Colonic mucosa (tissue), 4 donors: ENCODE measurements at places on chromosomes 7 and 10. TPM values are rescaled to one million over a fixed set of nuclear protein-coding genes. Genes with fewer than 3 reads are reported as not detected.

DNA sequence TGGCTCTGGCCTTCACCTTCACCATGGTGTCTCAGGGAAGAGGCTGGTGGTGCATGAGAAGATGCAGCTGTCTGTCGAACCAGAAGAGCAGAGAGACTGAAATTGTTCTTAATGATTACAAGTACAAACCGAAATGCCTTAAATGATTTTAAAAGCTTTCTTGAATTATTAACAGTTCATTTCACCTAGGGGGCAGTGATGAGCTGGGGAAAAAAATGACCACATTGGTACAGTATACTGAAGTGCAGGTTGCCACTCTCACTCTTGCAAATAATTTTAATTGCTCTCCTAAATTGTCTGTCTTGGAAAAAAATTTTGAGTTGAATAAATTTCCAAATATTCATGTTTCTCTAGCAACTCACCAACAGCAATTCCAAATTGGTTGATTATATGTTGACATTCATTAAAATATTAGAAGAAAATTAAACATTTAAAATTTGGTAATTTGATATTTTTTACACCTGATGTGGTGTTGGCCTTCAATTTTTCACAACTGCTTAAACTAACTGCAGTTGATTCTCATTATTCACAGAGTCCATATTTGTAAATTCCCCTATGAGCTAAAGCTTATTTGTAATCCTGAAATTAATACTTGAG, 692.6 kb downstream of the ZWINT start:
- no peaks in the 10 kb centered on the region for H3K27me3 ChIP-seq
- H3K4me1 ChIP-seq = no peaks in the 10 kb centered on the region
- no peak overlapping the region for H3K27ac ChIP-seq

GRCh38 chr10:78337016-78337415, 303.4 kb downstream of the RPS24 start:
- no peaks in the 10 kb centered on the region for H3K27me3 ChIP-seq
- H3K4me1 ChIP-seq = no peaks in the 10 kb centered on the region
- H3K4me3 ChIP-seq = no peak overlapping the region

- DNase-seq = no peak
- H3K27me3 ChIP-seq = no peaks in the 10 kb centered on the region
- no peaks in the 10 kb centered on the region for H3K36me3 ChIP-seq
- H3K4me3 ChIP-seq = no peak overlapping the region
These were observed 38.8 kb downstream of the RAMP3 start for GRCh38 chr7:45196374-45196773.

- no peaks in the 10 kb centered on the region for H3K27me3 ChIP-seq
- DNase-seq = no peak
- H3K36me3 ChIP-seq = no peaks in the 10 kb centered on the region
- H3K27ac ChIP-seq = no peak overlapping the region
- no peaks in the 10 kb centered on the region for H3K4me1 ChIP-seq
- H3K4me3 ChIP-seq = no peak overlapping the region
These were observed 30.2 kb downstream of the CALD1 start for GRCh38 chr7:134809616-134810015.

DNA sequence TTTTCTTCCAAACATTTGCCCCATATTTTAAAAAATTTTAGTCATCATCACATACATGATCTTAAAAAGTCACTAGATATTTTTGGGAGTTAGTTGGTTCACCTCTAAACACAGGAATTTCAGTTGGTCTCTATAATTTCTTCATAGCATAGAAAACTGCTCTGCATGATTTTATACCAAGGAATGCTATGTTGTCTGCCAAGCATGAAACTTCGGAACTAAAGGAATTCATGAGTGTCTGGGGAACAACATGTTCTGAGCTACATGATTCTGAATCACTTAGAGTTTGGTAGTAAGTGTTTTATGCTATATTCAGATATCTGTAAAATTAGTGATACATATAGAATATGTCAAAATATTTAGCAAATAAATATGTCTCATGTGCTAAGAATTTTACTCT, 957.8 kb downstream of the GATA3 start:
- no peaks in the 10 kb centered on the region for H3K36me3 ChIP-seq
- H3K4me1 ChIP-seq = no peaks in the 10 kb centered on the region
- no peak overlapping the region for H3K4me3 ChIP-seq
- H3K27me3 ChIP-seq = no peaks in the 10 kb centered on the region

DNA sequence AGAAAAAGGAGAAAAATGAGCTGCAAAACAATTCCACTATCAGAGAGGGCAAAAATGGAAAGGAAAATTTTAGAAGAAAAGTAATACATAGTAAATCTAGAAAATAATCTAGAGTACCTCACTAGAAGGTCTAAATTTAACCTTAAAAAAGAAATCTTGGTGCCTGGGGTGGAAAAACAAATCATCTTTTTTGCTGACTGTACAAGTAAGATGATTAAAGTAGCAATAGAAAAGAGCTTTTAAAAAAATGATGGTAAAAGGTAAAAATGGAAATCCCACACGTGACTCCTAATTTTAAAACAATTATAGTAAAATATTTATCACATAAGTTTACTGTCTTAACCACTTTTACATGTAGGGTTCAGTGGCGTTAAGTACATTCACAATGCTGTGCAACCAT, 28.8 kb upstream of the GOT1 start:
- DNase-seq = no peak
- H3K4me1 ChIP-seq = no peaks in the 10 kb centered on the region
- no peak overlapping the region for H3K4me3 ChIP-seq
- no peaks in the 10 kb centered on the region for H3K27me3 ChIP-seq
- H3K27ac ChIP-seq = no peak overlapping the region

DNA sequence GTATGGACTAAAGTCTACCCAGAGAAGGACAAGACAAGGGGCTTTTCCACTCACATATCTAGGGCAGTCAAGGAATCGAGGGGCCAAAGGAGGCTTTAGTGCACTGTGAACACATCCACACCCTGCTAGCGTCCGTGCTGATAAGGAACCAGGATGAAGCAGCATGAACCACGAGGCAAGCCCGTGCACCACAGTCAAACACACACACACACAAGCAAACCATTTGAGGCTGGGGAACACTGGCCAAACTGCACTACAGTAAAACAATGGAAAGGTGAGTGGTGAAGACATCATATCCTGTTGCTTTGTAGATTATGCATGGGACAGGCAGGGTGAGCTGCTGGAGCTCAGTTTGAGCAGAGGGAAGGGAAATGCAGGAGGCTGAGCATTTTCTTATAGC, 177.4 kb upstream of the CDCA7L start:
- no peaks in the 10 kb centered on the region for H3K36me3 ChIP-seq
- no peaks in the 10 kb centered on the region for H3K4me1 ChIP-seq
- no peak overlapping the region for H3K4me3 ChIP-seq
- no peak overlapping the region for H3K27ac ChIP-seq
- no peaks in the 10 kb centered on the region for H3K27me3 ChIP-seq
- no peak for DNase-seq

DNA sequence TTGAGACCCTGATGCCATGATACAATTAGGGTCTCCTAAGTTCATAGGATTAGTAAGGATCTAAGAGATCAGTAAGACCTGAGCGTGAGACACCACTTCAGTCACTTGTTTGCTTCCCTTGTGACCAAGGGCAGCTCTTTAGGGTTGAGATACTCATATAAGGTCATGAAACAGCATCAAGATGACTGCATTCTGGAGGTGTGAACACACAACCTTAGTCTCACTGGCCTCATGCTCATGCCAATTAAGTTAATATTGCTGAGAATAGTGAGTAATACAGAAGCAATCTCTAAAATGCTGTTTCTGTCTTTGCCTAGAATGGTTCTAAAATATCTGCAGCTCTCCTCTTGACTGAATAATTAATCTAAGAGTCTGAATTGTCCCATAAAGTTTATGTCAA, 39.6 kb upstream of the KLHL7 start:
- no peak for DNase-seq
- H3K36me3 ChIP-seq = no peaks in the 10 kb centered on the region
- H3K27ac ChIP-seq = no peak overlapping the region
- no peak overlapping the region for H3K4me3 ChIP-seq
- H3K4me1 ChIP-seq = no peaks in the 10 kb centered on the region

DNA sequence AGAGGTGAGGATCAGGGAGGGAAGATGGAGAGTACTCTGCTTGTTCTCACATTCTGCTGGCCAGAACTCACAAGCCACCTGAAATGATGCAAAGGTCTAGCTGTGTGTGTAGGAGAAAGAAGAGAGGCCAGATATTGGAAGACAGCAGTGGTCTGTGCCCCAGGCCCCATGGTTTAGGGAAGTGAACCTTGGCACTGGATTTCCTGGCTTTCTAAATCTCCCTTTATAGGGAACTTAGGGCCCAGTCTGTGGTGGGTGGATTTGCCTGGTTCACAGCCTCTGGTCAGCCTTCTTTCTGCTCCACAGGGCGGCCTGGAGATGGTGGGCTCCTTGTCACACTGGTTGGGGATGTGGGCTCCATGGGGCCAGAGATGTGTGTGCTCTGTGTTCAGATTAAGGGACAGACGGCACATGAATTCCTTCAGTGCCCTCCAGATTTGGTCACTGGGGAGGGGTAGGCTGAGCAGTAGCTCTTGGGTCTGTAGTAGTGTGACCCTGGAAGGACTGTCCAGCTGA, 9.5 kb upstream of the SH2D4B start:
- no peak overlapping the region for H3K4me3 ChIP-seq
- no peaks in the 10 kb centered on the region for H3K4me1 ChIP-seq
- H3K36me3 ChIP-seq = no peaks in the 10 kb centered on the region
- DNase-seq = no peak
- no peak overlapping the region for H3K27ac ChIP-seq
- H3K27me3 ChIP-seq = no peaks in the 10 kb centered on the region

DNA sequence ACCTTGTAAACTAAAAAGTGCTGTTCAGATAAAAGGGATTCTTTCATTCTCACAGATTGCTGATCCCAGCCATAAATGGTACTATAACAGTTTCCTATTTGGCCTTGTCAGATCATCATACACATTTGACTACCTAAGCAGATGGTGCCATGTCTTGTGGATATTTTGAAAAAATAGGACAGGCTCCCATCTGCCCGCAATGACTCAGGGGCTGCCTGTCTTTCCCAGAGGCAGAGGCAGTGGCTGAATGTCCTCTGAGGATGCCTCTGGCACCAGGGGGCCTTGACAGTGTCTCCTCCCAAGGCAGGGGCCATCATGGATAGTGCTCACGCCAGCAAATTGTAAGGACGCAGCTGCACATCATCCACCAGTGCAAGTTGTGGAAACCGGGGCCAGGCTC, 323.0 kb upstream of the PODXL start:
- H3K36me3 ChIP-seq = no peaks in the 10 kb centered on the region
- H3K27me3 ChIP-seq = no peaks in the 10 kb centered on the region
- H3K4me3 ChIP-seq = no peak overlapping the region
- no peaks in the 10 kb centered on the region for H3K4me1 ChIP-seq

DNA sequence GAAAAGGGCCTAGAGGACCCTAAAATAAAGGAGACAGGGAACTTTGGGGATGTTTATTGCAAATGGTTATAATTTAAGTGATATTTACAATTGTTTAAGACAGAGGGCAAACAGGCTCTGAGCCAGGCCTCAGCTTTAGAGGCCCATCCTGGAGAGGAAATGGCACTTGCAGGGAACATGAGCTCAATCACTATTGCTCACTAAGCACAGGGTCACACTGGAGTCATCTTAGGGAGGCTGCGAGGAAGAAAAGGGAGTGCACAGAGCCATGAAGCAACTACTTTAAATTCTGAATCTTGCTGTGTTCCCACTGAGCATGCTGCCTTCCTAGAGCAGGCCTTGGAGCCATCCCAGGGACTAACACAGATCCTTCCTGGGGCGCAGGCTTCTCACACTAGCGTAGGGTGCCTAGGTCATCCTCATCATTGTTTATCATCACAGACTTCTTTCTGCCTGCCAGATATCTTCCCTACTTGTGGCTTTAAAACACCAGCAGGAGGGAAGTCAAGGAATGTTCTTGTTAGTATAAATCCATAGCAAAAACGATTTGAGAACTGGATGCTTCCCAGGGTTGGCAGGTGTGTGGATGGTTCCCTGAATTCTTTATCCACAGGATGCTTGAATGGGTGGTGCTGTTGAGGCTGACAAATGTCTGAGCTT, 12.7 kb upstream of the DNAJB12 start:
- no peaks in the 10 kb centered on the region for H3K27me3 ChIP-seq
- H3K27ac ChIP-seq = no peak overlapping the region
- no peaks in the 10 kb centered on the region for H3K36me3 ChIP-seq
- peaks cover 4% of the 10 kb centered on the region for H3K4me1 ChIP-seq

DNA sequence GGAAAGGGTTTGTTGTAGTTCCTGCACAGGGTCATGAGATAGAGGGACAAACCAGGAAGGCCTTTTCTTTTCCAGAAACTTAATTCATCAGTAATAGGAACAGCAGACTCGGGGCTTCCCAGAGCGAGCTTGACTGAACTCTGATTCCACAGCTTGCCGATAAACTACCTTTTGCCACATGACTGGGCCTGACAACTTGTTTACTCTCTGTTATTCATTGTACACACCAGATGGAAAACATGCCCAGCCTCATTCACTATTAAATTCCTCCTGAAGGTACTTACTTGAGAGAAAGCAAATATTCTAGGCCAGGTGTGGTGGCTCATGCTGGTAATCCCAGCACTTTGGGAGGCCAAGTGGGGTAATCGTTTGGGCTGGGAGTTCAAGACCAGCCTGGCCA, 77.1 kb upstream of the FGFR2 start:
- H3K27ac ChIP-seq = no peak overlapping the region
- H3K4me3 ChIP-seq = no peak overlapping the region
- DNase-seq = no peak
- no peaks in the 10 kb centered on the region for H3K4me1 ChIP-seq

- H3K4me3 ChIP-seq = no peak overlapping the region
- H3K27ac ChIP-seq = no peak overlapping the region
- no peaks in the 10 kb centered on the region for H3K36me3 ChIP-seq
- no peak for DNase-seq
These were observed 689.7 kb downstream of the SUGCT start for GRCh38 chr7:40824461-40824860.

DNA sequence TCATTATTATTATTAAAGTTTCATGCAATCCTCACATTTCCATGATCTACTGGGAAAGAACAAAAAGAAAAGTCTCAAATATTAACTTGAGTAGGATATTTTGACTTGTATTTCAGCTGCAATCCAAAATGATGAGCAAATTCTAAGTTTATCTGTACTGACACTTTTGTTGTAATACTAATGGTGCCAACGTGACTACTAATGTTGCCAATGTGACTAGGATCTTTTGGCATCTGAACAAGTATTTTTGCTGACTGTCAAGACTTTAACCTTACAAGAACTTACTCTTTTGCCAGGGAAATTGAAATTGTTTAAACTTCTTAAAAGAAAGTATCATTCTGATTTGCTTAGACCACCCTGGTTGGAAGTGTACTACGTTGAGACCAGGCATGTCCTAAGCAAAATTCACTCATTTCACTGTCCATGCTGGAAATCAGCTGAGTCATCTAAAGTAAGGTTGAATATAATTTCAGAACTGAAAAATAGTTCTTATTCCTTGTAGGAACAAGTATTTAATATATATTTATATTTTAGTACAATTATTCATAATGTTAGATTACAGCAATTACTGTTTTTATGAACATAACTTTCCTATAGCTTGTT, 78.5 kb upstream of the LYZL1 start:
- no peaks in the 10 kb centered on the region for H3K4me1 ChIP-seq
- no peaks in the 10 kb centered on the region for H3K27me3 ChIP-seq
- H3K36me3 ChIP-seq = no peaks in the 10 kb centered on the region

GRCh38 chr10:5563321-5563961, 38.7 kb downstream of the CALML3 start:
- no peak overlapping the region for H3K27ac ChIP-seq
- no peaks in the 10 kb centered on the region for H3K36me3 ChIP-seq
- no peaks in the 10 kb centered on the region for H3K4me1 ChIP-seq
- H3K27me3 ChIP-seq = no peaks in the 10 kb centered on the region

Gene NEBL
- total RNA-seq = 14.1 TPM

Gene HDAC9
- total RNA-seq = 8.7 TPM
